ENCODE measurements at places on chromosomes 6 and 20.

- no peak for DNase-seq
These were observed 67.2 kb upstream of the RNF146 start for GRCh38 chr6:127199470-127199869.

DNA sequence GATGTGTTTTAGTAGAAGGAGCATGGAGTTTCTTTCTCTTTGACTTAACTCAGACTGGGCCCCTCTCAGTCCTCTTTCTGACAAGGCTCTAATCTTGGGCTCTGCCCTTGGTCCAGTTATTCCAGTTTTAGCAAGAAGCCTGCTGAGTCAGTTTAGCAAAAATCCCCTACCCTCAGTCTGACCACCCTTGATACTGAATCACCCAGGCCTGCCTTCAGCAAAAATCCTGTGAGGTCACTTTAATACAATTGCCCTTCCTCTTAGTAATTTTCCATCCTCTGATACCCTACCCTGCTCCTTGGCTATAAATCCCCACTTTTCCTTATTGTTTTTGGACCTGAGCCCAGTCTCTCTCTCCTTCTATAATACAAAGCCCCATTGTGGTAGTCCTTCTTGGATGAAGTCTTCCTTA, 326.7 kb upstream of the NOX3 start:
- peak; percentile 65 for DNase-seq

DNA sequence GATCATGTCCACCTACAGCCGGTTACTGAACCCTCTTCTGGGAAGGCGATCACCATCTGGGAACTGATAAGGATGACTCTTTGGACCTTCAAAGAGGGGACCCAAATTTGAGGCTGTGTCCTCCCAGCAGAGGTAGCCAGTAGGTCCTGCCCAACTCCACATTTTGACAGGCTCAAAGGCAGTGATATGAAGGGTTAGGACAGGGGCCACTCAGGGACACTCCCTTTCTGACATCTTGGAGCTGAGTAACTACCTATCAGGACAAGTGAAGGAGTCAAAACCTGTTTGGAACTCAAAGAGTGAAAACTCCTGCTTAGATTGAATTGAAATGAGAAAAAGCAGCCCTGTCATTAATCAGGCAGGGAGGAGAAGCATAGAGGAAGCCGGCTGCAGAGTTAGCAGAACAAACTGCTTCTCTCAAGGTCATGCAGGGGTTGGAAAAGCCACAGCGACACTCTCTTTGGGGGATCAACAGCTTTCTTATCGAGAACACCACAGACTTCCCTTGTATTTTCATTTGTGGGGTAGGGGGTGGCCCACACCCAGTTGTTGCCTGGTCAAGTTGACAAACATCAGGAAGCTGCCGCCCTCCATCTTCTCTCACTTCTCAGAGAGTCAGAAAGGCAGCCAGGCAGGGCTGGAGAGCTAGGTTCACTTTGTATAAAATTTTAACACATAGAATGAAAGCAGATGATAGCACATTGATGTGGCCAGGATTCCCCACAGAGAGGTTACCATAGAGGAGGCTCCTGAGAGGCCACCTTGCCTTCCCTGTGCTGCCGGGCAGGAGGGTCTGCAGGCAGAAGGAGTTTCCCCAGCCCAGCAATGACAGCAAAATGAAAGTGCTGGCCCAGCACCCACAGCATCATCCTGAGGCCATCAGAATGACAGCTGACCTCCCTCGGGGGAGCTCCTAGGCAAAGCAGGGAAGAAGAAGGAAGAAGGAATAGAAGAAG, 47.6 kb downstream of the AGPAT4 start:
- DNase-seq = no peak

DNA sequence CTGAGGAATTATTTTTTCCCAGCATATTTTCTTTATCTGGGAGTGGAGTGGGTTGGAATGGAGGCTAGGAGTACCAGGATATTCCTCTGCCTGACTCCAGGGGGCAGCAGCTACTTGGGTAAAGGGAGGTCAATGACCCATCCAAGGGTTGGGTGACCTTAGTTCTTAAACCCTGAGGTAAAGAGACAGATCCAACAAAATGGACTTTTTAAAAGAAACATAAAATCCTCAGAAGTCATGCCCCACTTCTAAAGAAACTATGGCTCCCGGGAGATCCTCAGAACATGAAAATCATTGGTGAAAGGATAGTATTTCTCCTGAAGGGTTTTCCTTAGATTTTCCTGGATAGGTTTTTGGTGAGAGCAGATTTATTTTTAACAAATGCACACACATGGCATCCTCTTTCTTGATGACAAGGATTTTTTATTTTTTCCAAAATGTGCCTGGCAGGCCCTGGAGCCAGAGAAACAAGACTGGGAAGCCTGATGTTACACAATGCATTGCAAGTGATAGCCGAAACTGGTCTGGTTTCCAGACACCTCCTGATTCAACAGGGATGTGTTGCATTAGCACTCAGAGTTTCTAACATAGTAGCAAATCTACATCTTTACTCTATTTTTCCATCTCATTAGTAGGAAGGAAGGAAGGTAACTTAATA, 240.9 kb upstream of the BTBD3 start:
- peak; percentile 68 for DNase-seq

DNA sequence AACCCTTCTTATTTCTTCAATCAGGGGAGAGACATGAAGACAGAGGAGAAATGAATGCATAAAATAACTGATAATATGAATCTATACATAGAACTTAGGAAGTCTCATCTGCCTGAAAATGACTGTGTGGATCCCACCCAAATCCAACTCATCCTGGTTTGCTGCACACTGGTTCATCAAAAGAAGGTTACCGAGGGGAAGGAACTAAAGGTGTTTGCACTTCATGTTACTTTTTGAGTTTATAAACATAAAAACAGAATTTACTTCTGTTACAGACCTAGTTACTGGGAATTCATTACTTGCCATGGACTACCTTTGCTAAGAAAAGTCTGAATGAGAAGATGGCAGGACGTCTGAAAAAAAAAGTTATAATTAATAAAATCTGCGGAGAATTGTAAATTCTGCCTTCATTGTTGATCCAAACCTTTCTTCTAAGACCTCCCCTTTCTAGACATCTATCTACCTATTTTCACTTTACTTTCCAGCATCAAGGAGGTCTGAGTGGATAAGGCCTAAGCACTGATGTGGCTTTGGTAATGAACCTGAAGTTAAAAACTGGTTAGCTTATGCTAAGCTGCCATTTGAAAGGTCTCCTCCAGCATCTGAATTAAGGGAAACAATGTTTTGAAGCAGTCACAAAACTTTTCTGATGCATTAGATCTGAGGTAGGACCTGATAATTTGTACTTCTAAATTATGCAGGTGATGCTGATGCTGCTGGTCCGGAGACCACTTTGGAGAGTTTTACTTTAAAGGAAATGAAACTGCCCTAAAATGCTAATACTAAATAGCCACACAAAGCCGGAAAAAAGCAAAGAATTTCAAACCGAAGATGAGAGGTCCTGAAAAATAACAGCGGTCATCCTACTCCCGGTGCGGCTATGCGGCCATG, 84.0 kb downstream of the HFE start:
- no peak for DNase-seq

- peak; percentile 86 for DNase-seq
These were observed 47.2 kb downstream of the FOXF2 start for GRCh38 chr6:1436334-1437306.

DNA sequence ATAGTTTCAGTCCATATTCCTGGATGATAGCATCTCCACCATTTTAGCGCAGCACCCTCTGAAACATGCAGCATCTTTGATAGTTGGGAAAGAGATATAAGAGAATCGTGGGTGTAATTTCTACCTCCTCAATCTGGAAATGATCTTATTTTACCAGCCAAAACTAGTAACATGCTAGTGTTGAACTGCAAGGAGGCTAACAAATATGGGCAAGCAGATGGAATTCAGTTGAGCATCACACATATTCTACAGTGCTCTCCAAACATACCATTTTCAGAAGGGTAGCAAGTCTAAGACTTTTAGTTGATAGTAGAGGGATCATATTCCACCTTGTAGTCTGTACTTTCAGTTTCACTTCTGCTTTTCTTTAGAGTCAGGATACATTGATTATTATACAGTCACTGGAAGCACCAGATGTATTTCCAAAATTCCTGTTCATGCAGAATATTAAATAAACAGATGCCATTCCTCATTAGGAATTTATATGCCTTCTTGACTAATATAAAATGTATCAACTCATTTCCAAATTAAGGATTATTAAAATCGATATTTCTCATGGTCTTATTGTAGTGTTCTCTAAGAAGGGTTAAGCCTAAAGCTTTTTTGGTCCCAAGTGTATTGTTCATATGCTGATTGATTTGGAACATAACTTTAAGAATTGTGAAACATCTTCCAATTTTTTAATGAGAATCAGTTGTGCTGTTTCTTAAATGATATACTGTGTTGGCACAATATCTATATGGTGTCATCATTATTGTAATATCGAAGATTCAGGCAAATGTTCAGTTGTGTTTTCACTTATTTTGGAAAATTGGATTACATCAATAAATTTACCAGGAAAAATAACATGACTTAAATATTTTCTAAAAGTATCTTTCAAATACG, 362.0 kb downstream of the CENPW start:
- peak; percentile 37 for DNase-seq

DNA sequence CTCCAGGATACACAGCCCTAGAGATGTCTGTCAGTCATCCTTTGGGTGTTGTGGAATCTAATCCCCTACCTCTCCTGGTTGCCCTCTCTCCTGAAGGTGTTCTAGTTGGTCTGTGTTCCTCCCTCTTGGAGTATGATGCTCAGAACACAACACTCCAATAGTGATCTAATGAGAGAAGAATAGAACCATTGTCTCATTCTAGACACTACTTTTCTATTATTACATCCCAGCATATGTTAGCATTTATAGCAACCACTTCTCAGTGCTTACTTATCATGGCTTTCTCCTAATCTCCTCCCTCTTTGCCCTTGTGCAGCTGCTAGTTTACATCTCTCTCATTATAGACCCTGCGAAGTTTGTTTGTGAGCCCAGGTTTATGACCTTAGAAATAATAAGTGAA, 109.0 kb downstream of the UNC5CL start:
- DNase-seq = no peak

DNA sequence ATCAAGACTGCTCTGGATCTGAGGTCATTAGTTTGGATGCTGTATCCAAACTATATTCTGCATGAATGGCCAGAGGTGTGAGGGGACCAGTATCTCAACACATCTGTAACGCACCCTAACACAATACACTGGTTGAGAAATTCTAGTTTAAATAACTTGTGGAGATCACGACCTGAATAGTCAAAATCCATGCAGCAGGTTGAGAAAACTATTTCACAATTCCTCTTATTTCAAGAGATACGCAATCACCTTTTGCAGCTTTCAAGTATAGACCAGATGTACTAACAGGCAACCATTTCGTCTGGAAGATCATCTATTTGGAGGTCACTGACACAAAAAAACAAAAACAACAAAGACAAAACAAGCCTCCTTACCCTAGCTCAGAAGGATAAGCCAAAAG, 11.1 kb downstream of the CSNK2A1 start:
- no peak for DNase-seq

- peak; percentile 56 for DNase-seq
These were observed 3.3 kb upstream of the STMND1 start for GRCh38 chr6:17098538-17098937.

- DNase-seq = no peak
These were observed 170.4 kb upstream of the THEMIS start for GRCh38 chr6:128071212-128071611.

DNA sequence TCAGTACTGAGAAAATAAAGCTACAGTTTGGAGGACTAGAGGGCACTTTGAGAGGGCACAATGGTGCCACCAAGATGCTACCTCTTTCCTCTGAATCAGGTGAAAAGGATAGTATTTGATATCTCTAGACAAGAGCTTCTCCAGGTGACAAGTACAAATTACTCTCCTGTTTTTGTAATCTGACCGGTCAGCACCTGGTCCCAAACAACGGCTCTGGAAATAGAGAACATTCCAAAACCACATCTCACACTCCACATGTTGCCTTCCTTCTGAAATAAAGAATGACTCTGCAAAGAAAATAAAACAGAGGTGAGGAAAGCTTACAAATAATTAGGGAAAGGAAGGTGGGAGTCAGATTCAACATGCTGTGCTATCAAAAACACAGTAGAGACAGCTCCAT, 51.3 kb upstream of the CITED2 start:
- DNase-seq = no peak

GRCh38 chr6:41942067-41942851, 651 bp upstream of the CCND3 start:
- peak; percentile 89 for DNase-seq

GRCh38 chr6:4370066-4370465, 234.7 kb upstream of the ECI2 start:
- peak; percentile 94 for DNase-seq

DNA sequence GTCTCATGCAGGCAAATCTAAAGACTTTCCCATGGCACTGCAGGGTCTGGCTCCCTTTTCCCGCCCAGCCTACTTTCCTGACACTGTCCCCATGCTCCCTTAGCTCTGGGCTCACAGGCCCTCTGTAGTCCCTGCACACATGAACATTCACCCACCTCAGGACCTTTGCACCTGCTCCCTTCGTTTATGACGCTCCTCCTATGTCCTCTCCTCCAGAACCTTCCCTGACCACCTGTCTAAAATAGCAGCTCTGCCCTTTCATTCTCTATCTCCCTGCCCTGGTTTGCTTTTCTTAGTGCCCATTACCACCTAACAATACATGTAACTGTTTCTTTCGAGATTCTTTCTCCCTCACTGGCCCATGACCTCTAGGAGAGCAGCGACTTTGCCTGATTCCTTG, 22.3 kb downstream of the HM13 start:
- no peak for DNase-seq

GRCh38 chr6:21050935-21051334, 516.7 kb downstream of the CDKAL1 start:
- DNase-seq = no peak

DNA sequence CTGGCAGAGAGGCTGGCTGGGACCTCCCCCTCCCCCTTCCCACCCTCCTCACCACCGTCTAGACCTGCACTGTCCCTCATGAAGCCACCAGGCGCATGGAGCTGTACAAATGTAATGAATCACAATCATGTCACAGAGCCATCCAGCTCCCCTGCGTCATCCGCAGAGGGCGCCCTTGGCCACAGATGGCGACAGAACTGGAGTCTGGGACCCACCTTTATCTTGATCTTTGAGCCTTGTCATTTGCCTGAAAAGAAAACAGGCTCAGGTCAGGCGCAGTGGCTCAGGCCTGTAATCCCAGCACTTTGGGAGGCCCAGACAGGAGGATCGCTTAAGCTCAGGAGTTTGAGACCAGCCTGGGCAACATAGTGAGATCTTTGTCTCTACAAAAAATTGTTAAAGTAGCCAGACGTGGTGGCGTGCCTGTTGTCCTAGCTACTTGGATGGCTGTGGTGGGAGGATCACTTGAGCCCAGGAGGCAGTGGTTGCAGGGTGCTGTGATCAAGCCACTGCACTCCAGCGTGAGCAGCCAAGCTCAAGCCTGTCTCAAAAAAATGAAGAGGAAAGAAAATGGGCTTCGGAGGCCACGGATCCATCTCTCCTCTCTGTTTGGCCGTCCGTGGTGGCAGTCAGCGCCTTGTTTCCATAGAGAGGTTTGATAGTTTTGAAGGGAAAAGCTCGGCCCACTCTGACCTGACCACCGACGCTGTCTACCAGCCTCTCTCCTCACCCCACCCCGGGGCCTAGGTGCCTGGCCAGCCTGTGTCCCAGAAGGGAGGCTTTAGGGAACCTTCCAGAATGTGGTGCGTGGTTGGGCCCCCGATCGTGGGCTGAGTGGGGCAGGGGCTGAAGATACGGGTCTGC, 6.2 kb downstream of the COL9A3 start:
- no peak for DNase-seq
